ENCODE measurements at places on chromosomes 2 and 18.
A peak's percentile ranks its signal among the peaks of the same experiment; 100 is the strongest.

- DNase-seq, result peak; percentile 76
These were observed 600.0 kb downstream of the SLC4A3 start for GRCh38 chr2:220227266-220227920.

DNA sequence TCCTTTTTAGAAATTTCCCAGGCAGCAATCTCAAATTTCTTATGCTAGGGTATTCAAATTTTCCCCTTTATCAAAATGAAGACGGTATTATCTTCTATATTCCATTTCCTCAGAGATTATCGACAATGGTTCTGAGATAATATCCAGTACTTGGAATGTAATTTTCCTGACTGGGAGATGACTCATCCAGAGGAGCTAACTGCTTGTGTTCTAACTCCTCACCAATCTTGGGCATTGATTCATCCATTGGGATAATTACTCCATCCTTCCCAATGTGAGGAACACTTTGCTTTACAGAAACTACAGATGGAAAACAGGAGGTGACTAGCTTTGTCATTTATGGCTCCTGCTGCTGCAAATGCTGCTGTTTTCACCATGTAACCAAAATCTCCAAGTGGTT is 239.4 kb upstream of the LYPD1 start:
- no peak for DNase-seq

DNA sequence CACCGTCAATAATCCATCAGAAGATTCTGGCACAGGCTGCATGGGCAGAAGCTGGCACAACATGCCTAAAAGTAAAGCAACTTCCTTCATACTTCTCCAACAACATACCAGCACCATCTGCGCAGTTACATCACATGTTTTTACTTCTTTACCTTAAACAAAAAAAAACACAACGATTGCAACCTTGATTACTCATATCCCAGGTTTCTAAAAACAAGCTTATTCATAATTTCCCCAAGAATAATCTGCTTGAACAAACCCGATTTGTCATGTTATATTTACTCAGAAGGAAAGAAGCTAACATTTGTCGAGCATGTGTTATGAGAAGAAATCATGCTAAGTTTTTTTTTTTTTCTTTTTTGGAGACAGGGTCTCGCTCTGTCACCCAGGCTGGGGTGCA is 54.7 kb downstream of the THADA start:
- DNase-seq, result no peak

DNA sequence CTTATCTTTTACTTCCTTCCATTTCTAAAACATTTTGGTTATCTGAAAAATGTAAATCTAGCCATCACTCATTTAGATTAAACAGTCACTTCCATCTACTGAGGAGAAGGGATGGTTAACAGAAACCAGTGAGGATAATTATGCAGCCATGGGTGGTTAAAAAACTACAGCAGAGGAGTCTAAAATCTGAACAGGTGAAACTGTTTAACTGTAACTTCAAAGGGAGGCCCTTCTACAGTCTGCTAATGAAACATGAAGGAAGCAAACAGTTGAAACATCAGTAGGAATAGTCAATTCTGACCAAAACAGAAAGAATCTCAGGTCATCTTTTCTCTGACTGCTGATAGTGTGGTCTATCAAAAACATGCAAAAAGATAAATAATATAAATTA is 71.0 kb downstream of the DTNB start:
- no peak for DNase-seq

DNA sequence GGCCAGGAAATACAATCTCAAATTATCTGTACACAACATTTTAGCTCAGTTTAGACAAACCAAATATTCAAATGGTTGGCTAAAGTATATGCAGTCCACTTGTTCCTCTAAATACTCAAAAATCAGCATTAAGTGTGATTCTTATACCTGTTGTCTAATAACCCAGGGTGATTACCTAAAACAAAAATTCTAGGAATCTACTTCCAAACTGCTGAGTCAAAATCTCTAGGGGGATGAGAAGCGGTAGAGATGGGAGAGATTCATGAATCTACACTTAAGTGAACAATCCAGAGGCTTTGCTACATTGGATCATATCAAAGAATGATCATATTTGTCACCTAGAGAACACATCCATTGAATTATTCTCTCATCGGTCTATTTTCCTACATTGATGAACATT is 420.9 kb upstream of the PKDCC start:
- DNase-seq, result no peak

DNA sequence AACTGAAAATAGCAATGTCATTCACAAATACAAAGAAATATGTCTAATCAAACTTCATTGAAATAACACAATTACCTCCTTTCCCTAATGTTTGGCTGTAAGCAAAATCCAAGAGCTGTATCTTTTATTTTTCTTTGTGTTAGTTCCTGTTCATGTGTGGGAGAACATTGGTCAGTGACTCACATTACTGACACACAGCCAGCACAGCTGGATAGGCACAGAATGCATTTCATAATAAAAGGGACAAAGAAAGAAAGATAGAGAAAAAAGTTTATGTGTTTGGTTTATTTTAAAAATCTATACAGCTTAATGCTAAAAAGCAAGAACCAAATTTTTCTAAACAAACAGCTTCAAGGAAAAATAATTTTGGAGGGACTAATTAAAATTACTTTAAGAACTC is 185.6 kb upstream of the COL3A1 start:
- peak; percentile 80 for DNase-seq

DNA sequence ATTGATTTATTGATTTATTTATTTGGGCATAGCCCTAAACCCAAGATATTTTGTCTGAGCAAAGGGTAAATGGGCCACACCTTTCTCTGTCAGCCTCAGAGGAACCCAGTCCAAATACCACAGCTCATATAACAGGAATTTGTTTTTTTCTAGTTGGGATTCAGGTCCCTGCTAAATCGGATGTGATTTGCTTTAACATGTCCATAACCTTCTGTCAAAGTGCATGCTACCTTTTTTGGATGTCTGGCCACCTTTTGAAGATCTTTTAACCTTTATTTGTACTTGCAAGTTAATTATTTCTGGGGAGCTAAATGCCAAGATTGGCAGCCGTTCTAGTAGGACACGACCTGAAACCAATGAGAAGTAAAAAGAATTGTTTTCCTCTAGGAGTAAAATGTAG is 303.2 kb upstream of the UBE2E3 start:
- no peak for DNase-seq

DNA sequence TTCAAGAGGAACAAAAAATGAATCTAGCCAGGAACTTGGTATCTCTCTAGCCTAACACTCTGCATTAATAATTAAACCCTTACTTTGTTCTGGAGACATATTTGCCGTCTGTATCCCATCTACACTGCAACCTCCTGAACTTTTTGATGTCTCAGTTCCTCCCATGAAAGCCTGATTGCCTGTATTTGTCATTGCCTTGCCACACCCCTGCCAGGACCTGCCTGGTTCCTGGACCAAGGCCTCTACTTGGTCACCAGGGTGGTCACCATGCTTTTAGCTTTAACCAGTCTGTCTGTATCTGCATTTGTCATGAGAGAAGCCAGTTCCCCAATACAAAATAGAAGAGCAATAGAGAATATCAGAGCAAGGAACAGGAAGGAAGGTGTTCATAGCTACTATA is 58.8 kb upstream of the NOL4 start:
- DNase-seq, result no peak

- no peak for DNase-seq
These were observed at the start of gene PROKR1 for GRCh38 chr2:68643011-68643873. Gene PROKR1, plus strand, starts transcription at chr2:68643579. Its CDS starts 2,243 bp downstream, at chr2:68645822.

DNA sequence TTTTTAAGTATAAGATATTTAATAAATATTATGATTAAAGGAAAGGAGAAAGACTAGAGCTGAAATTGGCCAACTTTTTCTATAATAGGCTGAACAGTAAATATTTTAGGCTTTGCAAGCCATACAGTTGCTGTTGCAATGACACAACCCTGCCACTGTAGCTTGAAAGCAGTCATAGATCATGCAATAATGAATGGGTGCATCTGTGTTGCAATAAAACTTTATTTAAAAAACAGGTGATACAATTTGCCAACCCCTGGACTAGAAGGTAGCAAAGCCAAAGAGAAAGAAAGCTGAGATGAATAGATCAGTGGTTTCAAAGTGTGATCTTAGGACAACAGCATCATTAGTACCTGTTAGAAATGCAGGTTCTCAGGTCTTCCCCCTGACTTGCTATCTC is 219.1 kb downstream of the SETBP1 start:
- no peak for DNase-seq

DNA sequence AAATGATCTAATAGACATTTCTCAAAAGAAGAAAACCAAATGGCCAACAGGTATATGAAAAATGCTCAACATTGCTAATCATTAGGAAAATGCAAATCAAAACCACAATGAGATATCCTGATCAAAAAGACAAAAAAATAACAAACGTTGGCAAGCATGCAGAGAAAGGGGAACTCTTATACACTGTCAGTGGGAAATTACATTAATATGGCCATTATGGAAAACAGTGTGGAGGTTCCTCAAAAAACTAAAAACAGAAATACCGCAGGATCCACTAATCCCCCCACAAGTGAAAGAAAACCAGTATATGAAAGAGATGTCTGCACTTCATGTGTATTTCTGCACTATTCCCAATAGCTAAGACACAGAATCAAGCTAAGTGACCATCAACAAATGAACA is 57.7 kb upstream of the CTIF start:
- no peak for DNase-seq

DNA sequence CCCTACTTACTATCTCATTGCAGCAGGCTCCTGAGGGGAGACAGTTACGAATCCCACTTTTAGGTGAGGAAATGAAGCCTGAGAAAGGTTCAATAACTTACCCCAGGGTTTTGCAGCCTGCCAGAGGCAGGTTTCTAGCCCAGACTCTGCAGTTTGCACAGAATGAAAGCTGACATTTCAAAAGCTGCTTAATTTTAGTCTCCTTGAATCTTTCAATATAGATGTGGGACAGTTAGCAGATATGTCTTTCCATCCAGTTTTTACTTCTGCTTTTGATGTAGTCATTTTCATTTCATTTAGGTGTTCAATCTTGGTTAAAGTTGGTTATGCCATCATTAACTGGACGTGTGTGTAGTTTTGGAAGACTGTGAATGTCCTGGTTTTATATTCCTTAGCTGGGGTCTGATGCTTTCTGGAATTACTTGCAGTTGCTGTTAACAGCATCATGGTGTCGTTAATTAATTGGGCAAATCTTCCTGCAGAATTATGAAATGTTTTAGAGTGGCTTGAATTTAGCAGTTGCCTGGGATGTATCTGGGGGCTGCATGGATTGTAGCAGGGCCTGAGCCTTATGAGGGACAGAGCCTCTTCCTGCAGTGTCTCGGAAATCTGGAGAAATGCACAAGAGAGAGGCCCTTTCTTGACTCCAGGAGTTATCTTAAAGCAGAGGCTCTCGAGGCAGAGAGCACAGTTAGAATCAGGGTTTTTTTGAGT is 100.8 kb downstream of the ZNF532 start:
- no peak for DNase-seq

DNA sequence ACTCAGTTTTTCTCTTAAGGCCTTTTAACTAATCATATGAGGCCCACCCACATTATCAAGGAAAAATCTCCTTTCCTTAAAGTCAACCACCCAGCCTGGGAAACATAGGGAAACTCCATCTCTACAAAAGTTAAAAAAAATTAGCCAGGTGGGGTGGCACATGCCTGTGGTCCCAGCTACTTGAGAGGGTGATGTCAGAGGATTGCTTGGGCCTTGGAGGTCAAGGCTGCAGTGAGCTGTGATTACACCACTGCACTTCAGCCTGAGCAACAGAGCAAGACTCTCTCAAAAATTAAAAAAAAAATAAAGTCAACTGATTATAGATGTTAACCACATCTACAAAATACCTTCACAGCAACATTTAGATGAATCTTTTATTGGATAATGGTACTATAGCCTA is 5.8 kb downstream of the DPYSL5 start:
- DNase-seq, result no peak

- no peak for DNase-seq
These were observed 5.3 kb downstream of the KLF11 start for GRCh38 chr2:10048501-10049171.

DNA sequence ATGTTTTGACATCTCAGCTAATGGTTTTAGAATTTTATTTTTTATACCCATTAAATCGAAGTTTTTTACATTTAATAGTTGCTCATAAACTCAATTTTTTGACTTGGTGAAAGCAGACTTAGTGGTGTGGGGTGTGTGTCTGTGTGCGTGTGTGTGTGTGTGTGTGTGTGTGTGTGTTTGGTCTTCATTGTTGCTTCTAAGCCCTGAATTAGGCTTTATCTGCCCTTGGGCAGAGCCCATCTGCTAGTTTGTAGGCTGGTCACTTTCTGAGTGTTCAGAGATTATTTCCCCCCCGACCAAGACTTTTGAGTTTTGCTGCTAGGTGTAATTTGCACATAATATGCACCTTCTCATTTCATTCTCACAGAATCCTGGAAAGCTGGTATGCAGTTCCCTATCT is 14.3 kb downstream of the PAX3 start:
- no peak for DNase-seq

DNA sequence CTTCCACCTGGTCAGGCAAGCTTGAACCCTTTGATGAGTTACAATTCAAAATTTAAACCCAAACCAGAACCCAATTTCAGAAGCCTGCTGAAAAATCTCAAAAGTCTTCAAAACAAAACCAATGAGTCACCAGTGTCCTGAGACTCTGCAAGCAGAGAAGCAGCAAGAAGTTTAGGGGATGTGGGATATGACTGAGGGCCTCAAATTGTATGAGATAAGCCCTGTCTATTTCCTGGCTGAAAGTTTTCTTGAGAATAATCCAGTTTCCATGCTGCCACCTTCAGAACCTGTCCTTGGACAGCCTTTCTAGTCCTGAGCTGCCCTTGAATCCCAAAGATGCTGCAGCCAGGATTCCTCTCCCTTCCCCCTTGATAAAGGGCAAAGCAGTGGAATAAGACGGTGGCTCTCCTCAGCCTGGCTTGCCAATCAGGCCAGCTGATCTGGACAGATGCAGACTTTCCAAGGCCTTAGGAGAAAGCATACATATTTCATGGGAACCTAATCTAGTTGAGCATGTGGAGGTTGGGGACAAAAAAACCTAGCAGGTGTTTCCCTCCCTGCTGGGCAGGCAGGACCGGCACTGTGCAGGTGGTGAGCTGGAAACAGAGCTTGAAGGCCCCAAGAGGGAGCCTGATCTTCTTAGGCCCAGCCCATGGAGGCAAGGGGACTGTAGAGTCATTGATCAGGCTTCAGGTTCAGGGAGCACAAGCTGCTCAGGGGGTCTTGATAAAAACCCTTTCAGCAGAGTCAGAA is 278.0 kb upstream of the MGAT5 start:
- DNase-seq, result no peak

GRCh38 chr2:118974103-118974993 is 32.4 kb downstream of the MARCO start:
- DNase-seq, result peak; percentile 42

DNA sequence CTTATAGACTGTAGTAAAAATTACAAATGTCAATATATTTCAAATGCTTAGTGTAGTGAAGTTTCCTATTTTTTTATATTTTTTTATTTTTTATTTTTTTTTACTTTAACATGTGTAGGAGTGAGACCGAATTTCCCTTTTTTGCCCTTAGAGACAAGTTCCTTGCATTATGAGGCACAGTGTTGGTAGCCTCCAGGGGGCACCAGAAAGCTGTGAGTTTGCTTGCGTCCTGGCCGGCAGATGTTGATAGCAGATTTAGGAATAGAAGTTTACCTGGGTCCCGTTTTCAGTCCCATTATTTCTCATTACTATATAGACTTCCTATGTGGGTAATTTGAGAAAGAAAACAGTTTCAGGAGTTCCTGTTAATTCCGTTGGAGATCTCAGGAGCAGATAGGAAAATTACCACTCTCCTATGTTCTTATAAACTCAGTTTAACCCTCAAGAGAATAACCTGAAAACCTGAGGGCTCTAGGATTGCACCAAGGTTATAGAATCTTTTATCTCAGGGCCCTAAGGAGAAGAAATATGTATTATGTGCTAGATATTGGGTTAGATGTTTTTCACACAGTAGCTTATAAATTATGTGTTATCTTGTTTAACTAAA is 157.5 kb upstream of the SESTD1 start:
- DNase-seq, result peak; percentile 36
